ENCODE measurements at places on chromosomes 5 and 9.

GRCh38 chr5:62354028-62354874 is 48.2 kb downstream of the KIF2A start:
- peak; percentile 78 for DNase-seq

DNA sequence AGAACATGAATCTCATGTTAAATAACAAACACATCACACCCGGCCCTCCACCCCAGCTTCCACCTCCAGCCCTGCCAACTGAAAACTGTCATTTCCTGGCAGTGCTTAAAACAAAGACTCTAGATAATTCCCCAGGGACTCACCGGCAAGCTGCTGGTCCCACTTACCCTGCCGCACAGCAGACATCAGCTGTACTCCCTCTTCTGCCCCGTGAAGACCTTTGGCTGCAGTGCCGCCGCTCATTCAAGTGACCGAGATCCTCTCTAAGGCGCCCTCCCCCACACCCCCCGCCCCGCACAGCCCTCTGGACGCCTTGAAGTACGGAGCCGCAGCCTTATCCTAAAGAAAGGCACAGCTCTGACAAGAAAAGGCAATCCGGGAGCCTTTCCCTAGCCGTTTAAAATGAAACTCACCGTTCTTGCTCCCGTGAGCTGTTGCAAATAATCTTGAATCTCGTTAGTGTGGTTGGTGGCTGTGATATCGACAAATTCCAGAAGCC is 434 bp downstream of the GLRX start:
- no peak for DNase-seq

GRCh38 chr5:128646176-128646575 is 108.1 kb upstream of the FBN2 start:
- DNase-seq, result no peak

GRCh38 chr5:138439477-138440158 is 761 bp downstream of the REEP2 start:
- DNase-seq, result no peak

DNA sequence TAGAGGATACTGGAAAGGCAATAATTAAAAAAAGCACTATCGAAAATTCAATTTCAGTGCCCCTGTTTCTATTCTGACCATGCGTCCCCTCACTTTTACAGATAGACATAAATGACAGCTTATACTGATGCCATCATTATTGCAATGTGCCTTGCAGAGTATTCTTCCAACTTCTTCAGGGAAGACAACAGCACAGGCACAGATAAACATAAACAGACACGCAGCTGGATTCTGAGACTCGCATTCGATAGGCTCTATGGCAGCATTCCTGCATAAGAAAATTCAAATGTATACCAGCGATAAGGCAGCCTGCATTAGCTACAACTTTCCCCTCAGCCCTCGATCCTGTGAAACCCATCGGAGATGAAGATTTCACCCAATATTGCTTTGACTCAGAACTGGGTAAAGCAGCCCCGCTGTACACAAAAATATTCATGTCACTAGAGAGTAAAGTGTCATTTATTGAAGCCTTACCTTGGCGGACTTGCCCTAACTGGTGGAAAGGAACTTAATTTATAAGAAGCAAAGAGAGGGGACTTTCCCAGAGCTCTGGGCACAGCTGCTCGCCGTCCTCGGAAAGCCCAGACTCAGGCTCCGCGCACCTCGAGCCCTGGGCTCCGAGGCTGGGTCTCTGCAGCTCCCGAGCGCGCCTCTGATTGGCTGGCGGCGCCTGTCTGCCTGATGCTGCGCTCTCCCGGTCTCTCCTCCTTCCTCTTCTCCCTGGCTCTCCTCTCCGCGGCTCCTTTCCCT is at the start of gene CDH18:
TSS of gene CDH18 (minus strand) at position 589 of the 750 bp plus-strand sequence. CDS start 149,214 bp downstream, outside the sequence.
- no peak for DNase-seq

DNA sequence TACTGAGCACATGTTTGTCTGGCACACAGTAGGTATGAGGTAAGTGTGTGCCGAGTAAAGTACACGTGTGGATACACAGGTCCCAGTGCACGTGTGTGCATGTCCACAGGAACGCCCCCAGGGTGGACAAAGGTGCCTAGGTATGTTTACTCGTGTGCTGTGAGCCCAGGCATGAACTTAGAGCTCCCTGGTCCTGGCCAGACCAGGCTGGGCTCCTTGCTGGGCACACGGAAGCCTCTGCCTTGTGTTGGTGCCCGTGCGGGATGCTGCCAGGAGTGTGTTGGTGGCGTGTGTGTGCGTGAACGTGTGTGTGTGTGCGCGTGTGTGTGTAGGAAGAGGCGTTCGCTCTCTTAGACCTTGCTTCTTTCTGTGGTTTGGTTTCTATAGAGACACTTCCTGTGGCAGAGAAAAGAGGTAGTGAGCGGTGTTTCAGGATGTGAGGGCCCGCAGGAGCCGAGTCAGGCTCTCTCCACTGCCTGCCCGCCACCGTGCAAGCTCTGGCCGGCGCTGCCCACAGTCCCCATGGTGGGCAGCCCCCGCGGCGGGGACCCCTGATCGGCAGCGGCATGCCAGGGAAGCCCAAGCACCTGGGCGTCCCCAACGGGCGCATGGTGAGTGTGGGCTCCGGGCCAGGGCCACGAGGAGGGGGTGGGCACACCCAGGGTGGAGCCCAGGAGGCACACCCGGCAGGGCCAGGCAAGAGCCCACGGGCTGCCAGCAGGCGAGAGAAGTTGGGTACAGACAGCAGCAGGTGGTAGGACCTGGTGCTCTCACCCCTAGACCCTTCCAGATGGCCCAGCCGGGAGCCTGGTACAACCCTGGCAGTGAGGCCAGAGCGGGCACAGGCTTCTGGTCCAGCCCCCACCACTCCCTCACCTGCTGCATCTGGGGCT is at the start of gene RGS14:
TSS of gene RGS14 (plus strand) at position 466 of the 893 bp plus-strand sequence. CDS start at position 567, 101 bp downstream.
- peak; percentile 80 for DNase-seq

GRCh38 chr9:135582966-135583687 is 21.6 kb downstream of the PAEP start:
- no peak for DNase-seq

GRCh38 chr5:178751286-178751685 is 20.8 kb upstream of the ZNF354A start:
- DNase-seq, result no peak

DNA sequence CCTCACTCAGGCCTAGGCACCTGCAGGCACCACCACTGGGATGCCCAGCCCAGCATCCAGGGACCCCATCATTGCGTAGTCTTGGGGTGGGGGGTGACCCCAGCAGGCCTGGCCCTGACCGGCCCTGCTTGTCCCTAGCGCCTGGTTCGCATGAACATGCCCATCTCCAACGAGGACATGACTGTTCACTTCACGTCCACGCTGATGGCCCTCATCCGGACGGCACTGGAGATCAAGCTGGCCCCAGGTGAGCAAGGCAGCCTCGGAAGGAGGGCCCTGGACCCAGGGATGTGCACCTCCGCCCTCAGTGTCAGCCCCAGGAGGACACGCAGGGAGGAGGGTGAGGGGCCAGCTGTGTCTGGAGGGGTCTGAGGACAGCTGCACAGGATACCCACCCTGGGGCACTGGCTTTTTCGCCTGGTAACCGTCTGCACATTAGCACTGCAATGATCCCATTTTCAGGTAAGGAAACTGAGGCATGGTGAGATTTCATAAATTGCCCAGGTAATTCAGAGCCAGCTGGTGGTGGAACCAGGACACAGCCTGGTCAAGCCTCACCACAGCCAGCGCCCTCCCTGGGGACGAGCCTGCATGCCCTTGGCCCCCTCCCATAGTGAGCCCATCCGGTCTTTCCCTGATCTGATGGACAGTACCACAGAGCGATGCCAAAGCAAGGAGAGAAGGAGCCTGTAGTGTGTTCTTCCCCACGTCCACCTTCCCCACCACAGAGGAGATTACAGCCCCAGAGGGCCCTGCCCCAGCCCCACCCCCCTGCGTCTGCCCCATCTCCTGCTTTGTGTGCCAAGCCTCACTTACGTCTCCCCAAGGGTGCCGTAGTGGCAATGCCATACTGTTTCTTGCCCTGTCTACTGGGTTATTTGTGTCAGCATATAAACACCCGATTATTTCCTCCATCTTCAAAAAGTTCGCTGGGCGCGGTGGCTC is 228.3 kb downstream of the CACNA1B start:
- DNase-seq, result no peak

GRCh38 chr5:60482301-60482700 is 217.7 kb downstream of the DEPDC1B start:
- no peak for DNase-seq

Measured in HT-29 (cell line).